CD4-positive, alpha-beta T cell treated with Interleukin-17A for 1 hour (primary cell): ENCODE measurements at places on chromosomes 12 and 14.

- no peak for DNase-seq
These were observed 49.8 kb downstream of the SDR9C7 start for GRCh38 chr12:56884421-56884820.

GRCh38 chr12:32400866-32401265 lies 1.5 kb downstream of the FGD4 start:
- no peak for DNase-seq

- no peak for DNase-seq
These were observed 25.6 kb upstream of the CABP1 start for GRCh38 chr12:120614848-120615247.

DNA sequence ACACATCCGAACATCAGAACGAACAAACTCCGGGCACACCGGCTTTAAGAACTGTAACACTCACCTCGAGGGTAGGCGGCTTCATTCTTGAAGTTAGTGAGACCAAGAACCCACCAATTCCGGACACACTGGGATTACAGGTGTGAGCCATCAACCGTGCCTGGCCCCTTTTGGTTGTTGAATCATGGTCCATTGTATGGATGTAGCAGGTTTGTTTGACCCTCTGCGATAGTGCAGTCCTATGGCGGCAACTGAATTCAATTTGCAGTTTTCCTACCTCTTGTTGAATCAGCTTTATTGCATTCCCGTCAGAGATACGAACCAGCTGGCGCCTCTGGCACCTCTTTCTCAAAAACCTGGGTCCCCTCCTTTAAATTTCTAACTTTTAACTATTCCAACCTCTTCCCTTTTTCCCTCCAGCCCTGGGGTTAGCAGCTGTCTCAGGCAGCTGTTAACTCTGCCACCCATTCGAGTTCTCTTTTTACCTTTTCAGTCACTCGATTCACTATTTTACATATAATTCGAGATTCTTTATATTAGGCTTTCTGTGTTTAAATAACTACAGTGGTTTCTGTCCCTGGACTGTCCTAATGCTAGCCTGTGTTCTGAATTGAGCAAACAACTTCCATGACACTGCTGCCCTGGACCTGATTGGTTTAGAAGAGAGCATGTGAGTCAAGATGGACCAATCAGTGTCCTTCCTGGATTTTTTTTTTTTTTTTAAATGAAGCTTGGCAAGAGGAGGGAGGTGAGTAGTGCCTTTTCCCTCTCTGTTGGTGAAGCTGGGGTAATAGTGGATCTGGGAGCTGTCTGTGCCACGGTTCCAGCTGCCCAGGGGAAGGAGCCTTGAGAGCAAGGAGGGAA lies 261.5 kb downstream of the PCNX1 start:
- peak; percentile 8 for DNase-seq

- DNase-seq, result no peak
These were observed 236.1 kb downstream of the ADGRD1 start for GRCh38 chr12:131189781-131190180.

GRCh38 chr14:94337274-94337673 lies 14.1 kb upstream of the SERPINA6 start:
- no peak for DNase-seq

GRCh38 chr12:53985994-53986685 lies 1.2 kb downstream of the HOXC10 start:
- no peak for DNase-seq

DNA sequence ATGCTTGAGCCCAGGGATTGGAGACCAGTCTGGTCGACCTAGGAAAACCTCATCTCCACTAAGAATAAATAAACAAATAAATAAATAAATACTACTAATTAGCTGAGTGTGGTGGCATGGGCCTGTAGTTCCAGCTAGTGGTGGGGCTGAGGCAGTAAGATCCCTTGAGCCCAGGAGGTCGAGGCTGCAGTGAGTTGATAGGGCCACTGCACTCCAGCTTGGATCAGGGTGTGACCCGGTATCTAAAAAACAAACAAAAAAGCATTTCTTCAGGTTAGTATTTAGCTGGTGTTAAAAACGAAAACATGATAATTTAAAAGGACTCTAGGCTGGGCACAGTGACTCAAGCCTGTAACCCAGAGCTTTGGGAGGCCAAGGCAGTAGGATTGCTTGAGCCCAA lies 1.2 kb upstream of the FGD4 start:
- no peak for DNase-seq

DNA sequence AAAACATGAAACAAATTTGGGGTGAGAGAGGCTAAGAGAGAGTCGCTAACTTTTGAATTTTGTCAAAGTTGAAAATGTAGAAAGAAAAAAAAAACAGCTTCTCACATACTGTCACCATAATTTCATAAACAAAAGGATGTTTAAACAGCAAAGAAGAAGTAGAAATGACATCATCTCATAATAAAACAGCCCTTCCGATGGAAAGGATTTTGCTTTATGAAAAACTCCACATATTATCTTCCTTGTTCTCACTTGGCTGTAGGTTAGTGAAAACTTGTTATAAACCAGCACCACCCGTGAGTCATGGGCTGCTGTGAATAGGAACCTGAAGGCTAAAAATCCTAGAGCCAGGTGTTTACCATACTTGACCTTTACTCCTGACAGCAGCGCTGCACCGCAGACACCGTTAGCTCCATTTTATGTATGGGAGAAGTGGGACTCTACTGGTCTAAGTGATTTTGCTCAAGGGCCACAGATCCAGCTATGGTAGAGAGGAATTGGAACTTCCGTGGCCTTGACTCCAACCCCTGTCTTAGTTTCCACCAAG lies 63.0 kb upstream of the VRK1 start:
- no peak for DNase-seq

DNA sequence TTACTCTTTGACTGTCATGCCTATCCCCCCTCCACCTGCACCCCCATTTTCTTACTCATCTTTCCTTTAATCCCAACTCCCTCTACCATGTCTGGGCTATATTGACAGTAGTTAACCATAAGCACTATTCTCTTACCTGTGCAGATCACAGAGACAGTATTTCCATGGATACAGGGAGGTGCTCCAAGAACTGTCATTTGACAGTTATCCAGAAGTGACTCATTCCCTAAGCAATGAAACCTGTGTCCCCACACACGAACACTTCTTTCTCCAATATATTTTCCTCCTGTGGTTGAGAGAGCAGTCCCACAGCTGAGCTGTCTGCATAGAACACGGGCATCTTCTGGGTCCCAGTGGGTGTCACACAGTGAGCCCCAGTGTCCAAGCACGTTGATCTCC lies 68.8 kb downstream of the CD163L1 start:
- DNase-seq, result no peak

GRCh38 chr14:59301354-59301753 lies 112.9 kb downstream of the DAAM1 start:
- peak; percentile 5 for DNase-seq

- no peak for DNase-seq
These were observed 16.2 kb upstream of the CORO1C start for GRCh38 chr12:108747563-108747962.

DNA sequence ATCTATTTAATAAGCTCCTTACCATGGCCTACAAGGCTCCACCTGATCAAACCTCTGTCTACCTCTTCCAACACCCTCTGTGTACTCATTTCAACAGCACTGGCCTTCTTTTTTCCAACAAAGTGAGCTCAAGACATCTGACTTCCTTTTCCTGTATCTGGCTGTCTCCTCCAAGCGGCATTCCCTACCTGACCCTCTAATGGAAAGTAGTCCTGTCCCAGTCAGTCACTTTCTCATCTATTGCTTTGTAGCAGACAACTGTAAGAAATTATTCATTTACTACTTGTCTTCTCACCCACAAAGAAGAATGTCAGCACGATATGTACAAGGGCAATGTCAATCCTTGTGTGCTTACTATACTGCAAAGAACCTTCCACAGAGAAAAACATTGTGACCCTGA lies 149.6 kb downstream of the MED13L start:
- DNase-seq, result no peak

- DNase-seq, result no peak
These were observed 40.4 kb upstream of the VRK1 start for GRCh38 chr14:96756745-96757144.

DNA sequence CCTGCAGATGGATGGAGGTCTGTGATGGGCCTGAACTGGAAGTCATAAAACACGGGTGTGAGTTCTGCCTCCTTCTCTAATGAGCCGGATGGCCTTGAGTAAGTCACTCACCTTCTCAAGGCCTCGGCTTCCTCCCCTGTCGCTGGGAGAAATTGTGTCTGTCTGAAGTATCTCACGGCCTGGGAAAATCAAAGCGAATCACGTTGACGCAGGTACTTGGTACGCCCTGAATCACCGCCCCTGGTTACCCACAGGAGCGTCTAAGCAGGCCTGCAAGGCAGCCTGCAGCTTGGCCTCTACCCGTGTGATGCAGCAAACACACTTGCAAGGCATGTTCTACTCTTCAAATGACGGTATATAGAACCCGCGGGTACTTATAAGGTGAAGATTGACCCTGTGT lies 28.1 kb upstream of the CD9 start:
- no peak for DNase-seq

GRCh38 chr14:56284641-56285040 lies 166.4 kb downstream of the PELI2 start:
- DNase-seq, result no peak

- DNase-seq, result no peak
These were observed 53.4 kb downstream of the HSD17B6 start for GRCh38 chr12:56816491-56816890.

GRCh38 chr12:81992461-81992860 lies 233.3 kb upstream of the PPFIA2 start:
- peak; percentile 39 for DNase-seq

DNA sequence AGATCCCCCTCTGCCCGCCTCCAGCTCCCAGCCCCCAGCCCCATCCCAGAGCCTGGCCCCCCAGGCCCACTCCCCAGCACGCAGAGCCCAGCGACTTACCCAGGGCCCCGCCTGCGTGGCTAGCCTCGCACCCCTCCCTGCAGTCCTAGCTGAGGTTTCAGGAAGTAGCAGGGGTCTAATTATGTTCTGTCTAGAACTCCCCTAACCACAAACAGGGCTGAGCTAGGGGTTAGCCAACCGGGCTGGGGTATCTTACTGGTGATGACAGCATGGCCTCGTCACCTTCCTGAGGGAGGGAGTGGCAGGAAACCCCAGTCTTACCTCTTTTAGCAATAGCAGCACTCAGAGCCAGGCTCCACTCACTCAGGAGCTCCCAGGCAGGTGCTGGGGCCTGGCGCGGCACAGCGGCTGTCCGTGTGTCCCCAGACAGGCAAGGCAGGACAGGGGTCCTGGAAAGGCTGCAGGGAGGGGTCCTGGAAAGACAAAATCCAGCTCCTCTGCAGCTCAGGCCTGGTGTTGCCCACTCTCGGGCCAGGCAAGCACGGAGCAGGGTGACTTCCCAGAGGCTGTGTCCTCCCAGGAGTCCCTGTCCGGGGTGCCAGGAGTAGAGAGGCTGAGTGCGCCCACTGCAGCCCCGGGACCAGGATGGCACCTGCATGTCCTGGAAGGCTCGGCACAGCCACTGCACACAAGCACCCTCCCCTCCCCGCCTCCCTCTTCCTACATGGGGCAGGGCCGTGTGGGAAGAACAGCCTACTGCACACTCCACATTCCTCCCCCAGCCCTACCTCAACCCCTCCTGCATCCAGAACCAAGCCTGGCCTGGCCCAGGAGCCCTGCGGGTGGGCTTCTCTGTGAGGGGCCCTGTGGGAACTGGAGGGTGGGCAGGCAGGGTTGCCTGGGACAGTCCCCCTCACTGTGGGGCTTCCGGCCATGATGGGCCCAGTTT lies at the start of gene GPR132:
Gene GPR132 (minus strand): TSS at position 151 of the 949 bp plus-strand sequence. CDS start 10,010 bp downstream, outside the sequence.
- DNase-seq, result peak; percentile 98

DNA sequence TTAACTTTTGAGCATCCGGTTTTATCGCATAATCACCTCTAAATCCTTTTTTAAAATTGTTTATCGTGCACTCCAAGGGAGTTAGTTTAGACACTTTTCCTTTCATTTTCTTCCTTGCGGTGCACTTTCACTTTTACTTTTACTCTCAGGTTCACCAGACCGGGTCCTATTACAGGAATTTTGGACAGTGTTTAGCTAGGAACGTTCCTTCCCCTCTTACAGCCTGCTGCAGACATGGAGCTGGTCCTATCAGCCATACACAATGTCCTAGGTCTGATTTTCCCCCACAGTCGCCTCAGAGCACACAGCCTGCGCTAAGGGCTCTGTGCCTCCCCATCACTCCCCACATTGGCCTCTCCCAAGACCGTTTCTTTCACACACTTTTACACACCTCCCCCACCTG lies 103.9 kb downstream of the ALG10 start:
- peak; percentile 41 for DNase-seq

DNA sequence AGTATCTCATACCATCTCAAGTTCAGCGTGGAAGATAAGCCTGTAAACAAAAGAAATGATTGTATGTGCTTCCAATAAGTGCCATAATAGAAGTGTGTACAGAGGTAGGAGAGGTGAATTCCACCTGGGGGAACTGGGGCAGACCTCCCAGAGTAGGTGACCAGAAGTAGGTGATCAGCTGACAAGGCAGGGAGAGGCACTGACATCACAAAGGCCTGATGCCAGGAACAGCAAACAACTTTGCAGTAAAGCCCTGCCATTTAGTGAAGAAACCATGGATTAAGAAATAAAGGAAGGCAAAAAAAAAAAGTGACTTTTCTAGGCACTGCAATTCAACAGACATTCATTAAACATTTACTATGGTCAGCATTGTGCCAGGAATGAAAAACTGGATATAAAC lies 31.1 kb downstream of the NR1H4 start:
- DNase-seq, result no peak

GRCh38 chr12:24191117-24191516 lies 241.6 kb upstream of the SOX5 start:
- no peak for DNase-seq

GRCh38 chr12:22856178-22856577 lies 231.2 kb downstream of the ETNK1 start:
- no peak for DNase-seq

DNA sequence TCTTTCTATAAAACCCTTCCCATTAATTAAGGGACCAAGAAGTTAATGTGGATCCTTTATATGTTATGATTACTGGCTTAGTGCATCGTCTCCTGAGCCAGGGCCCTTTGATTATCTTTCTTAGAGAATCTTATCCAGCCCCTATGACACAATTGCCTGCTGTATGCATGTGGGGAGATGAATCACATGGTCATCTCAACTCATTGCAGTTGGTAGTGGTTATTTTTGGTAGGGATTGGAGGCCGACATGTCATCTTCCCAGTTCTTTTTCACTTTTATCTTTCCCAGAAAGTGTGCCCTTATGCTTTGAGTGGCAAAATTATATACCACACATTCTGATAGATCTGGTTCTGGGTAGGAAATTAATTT lies 26.0 kb downstream of the ZNF664 start:
- no peak for DNase-seq

DNA sequence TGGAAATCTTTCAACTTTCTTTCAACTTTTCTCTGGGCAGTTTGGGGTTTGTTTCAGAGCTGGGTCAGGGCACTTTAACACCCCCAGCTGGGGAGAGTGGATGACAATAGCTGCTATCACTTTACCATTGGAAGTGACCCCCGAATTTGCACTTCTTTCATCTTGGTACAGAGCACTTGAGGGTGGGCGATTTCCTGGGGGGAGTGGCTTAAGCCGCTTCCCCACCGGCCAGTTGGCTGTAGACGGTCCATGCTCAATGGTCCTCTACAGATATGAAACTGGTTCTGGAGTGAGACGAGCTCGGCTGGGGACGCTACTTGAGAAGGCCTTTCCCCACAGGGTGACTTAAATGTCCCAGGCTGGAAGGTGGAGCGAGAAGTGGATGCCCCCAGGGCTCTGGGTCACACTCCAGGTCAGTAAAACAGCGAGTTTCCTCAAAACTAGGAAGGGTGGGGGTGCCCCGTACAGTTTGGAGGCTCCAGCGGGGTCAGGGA lies at the start of gene VRTN:
Gene VRTN (plus strand): TSS at position 231 of the 494 bp plus-strand sequence. CDS start 8,313 bp downstream, outside the sequence.
- no peak for DNase-seq
